ENCODE measurements at places on chromosomes 13 and 19.
A peak's percentile ranks its signal among the peaks of the same experiment; 100 is the strongest.

DNA sequence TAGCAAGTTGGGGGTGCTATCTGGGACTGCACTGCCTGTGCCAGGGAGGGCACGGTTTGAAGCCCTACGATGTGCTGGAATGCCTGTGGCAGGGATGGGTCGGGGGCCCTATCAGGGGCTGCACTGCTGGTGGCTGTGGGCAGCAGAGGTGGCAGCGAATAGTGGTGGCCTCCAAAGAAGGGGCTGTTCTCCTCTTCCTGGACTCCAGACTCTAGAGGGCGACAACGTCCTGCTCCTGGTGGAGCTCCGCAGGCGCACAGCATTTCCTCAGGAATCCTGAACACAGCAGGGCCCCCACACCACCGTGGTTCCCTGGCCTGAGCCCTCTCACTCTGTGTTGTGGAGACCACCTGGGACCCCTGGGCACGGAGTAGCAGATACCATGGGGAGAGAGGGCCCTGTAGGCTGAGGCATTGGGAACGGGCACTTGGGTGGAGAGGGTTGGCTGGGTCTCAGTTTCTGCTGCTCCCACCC is 145.6 kb downstream of the TNFRSF19 start:
- H3K27me3 ChIP-seq = no peaks in the 10 kb centered on the region
- no peak overlapping the region for H3K4me3 ChIP-seq
- no peaks in the 10 kb centered on the region for H3K36me3 ChIP-seq
- DNase-seq = no peak
- no peak overlapping the region for H3K27ac ChIP-seq
- H3K4me1 ChIP-seq = peaks cover 8% of the 10 kb centered on the region

DNA sequence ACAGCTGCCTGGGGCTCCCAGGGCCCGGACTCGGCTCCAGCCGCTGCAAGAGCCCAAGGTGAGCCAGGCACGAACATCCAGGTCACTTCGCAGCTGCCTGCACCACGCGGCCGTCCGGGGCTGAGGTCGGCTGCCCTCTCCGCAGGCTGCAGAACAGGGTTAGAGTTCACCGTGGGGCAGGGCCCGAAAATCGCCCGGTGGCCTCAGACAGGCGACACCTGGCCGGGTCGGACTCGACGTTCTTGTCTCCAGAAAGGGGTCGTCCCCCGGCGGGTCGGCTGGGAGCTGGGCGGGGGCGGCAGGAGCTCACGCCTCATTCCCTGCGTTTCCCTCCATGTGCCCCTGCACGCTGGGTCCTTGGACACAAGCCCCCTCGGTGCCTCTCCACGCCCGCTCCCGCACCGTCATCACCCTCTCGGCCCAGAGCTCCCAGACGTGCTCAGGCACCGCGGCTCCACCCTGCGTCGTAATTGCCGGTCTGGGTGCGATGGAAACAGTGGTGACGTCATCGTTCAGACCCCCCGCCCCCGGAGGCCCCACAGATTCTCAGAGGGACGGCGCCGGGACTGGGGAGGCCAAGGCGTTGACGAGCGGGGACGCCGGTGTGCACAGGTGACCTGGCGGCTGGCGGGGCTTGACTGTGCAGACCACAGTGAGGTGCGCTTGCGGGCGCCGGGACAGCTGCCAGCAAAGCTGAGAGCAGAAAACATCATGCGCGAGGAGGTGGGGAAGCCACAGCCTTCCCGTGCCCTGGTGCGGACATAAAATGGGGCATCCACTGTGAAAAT is 4.0 kb upstream of the GRIN3B start:
- peak; percentile 59 for DNase-seq
- H3K27me3 ChIP-seq = peaks cover 27% of the 10 kb centered on the region
- H3K36me3 ChIP-seq = peaks cover 20% of the 10 kb centered on the region
- H3K27ac ChIP-seq = no peak overlapping the region
- peak overlapping the region; percentile 46 for H3K4me3 ChIP-seq
- H3K4me1 ChIP-seq = peaks cover 28% of the 10 kb centered on the region

DNA sequence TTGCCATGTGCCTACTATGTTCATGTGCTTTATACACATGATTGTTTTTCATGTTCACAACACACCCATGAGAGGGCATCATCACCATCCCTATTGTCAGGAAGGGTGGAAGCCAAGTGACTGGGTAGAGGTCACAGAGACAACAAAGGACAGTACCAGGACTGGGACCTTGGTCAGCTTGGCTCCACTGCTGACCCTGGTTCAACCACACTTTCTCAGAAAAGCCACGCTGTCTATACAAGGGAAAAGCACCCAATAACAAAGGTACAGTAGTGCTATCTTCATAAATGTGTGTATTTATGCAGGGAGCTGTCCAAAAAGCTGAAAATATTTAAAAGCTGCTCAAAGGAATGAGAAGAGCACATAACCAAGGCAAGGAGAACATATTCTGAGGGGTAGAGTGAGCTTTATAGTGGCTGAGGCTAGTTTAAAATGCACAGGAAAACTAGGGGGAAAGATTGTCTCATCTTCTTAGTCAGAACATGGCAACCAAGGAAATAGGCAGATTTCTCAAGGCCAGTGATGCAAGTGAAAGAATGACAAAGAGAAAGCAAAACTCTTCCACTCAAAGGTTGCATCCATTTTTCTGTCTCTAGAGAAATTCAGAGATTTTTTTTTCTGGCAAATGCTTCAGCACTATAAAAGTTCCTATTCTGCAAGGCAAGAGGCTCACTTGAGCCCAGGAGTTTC is 415.0 kb downstream of the FOXO1 start:
- no peak for DNase-seq
- H3K4me1 ChIP-seq = peaks cover 4% of the 10 kb centered on the region
- H3K4me3 ChIP-seq = no peak overlapping the region
- no peaks in the 10 kb centered on the region for H3K27me3 ChIP-seq
- H3K36me3 ChIP-seq = no peaks in the 10 kb centered on the region
- H3K27ac ChIP-seq = no peak overlapping the region

DNA sequence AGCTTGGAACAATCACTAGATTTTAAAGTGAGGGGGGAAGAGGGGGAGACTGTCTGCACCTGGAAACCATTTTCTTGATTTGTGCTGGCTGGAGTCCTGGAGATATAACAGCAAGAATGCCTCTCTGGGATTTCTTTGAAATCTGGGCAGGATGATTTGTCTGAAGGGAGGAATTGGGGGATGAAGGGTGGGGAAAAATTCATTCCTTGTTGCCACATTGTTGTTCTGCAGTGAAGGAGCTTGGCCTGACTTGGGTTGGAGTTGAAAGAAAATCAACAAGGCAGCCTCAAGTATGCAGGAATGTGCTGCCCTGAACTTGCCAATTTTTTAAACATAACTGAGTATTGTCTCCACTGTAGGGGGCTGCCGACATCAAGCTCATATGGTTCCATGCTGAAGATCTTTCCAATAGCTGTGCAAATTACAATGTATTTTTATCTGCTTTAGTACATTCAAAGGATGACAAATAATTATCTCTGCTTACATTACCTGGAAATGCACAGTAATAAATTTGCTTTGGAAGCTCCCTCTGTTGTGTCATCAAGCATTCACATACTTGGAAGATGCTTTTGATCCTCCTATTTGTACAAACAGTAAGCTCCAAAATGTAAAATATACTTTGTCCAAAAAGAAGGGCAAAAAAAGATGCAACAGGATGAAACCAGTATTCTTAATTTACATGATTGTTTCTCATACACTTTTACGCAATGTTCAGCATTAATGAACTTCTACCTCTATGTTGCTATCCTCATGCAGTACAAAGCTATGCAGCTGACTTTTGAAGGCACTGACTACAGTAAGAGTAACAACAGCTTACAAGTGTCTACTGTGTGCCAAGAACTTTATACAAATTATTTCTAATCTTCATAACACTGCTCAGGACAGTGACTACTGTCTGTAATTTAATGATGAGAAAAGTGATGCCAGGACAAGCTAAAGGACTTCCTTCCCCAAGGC is 627.9 kb upstream of the KLF12 start:
- H3K27me3 ChIP-seq = no peaks in the 10 kb centered on the region
- DNase-seq = no peak
- H3K4me3 ChIP-seq = no peak overlapping the region
- H3K27ac ChIP-seq = no peak overlapping the region
- no peaks in the 10 kb centered on the region for H3K36me3 ChIP-seq

GRCh38 chr13:58329746-58330145 is 698.2 kb downstream of the PCDH17 start:
- no peak for DNase-seq
- H3K4me3 ChIP-seq = no peak overlapping the region
- H3K27me3 ChIP-seq = no peaks in the 10 kb centered on the region
- H3K4me1 ChIP-seq = no peaks in the 10 kb centered on the region
- no peak overlapping the region for H3K27ac ChIP-seq
- no peaks in the 10 kb centered on the region for H3K36me3 ChIP-seq

- H3K4me1 ChIP-seq = peaks cover 34% of the 10 kb centered on the region
- no peak overlapping the region for H3K4me3 ChIP-seq
- H3K27ac ChIP-seq = no peak overlapping the region
- H3K36me3 ChIP-seq = no peaks in the 10 kb centered on the region
- peak; percentile 82 for DNase-seq
These were observed 2.6 kb upstream of the CACNG7 start for GRCh38 chr19:53906211-53907192.

DNA sequence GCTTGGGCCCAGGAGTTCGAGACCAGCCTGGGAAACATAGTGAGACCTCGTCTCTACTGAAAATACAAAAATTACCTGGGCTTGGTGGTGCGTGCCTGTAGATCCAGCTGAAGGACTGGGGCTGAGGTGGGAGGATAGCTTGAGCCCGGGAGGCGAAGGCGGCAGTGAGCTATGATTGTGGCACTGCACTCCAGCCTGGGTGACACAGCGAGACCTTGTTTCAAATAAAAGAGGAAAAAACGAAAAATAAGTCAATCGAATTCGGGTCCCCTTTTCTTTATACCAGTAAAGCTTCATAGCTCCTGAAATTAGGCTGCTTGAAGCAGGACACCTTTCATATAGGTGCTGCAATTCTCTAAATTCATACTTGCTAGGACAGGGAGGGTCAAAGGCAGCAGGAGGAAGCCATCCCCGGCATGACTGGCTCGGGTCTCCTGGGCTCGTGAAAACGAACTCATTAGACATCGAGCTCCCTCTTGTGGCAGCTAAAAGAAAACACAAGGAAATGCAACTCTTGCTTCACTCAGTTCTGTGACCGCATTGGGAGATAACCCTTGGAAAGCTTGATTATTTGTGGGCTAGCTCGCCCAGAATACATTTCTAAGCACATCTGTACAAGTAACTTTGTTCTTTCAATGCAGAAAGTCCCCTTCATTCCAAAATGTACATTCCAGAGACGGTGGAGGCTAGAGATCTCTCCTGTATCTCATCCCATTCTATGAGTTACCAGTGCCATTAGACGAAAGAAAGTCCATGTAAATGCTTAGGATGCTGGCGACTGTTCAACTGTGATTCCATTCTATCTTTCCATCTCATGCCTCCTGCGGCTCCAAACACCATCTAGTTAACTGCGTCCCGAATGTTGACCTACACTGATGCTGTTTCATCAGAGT is 16.8 kb downstream of the FPR2 start:
- H3K27me3 ChIP-seq = peaks cover 9% of the 10 kb centered on the region
- H3K36me3 ChIP-seq = no peaks in the 10 kb centered on the region
- no peaks in the 10 kb centered on the region for H3K4me1 ChIP-seq
- no peak overlapping the region for H3K27ac ChIP-seq
- H3K4me3 ChIP-seq = no peak overlapping the region

DNA sequence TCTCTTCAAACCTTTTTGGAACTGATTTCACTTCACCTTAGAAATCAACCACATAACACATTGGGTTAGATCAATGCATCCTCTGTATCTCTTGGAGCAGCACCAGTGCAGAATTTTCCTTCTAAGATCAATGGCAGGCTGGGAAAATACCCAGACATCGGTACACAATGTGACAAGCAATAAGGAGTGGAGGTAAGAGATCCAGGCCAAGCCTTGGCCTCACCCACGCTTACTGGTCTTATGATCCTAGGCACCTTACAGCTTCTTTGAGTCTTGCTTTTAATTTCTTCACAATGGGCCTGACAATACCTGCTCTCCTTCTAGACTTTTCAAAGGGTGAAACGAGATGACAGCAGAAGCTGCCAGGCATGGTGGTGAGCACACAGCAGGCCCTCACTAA is 232.0 kb downstream of the LACC1 start:
- H3K27ac ChIP-seq = no peak overlapping the region
- H3K27me3 ChIP-seq = no peaks in the 10 kb centered on the region
- no peak for DNase-seq
- H3K4me1 ChIP-seq = peaks cover 2% of the 10 kb centered on the region
- H3K36me3 ChIP-seq = no peaks in the 10 kb centered on the region

GRCh38 chr13:29677627-29678026 is 82.1 kb upstream of the SLC7A1 start:
- H3K4me1 ChIP-seq = no peaks in the 10 kb centered on the region
- H3K36me3 ChIP-seq = no peaks in the 10 kb centered on the region
- peaks cover 2% of the 10 kb centered on the region for H3K27me3 ChIP-seq
- DNase-seq = no peak

- H3K27ac ChIP-seq = no peak overlapping the region
- no peak overlapping the region for H3K4me3 ChIP-seq
- H3K36me3 ChIP-seq = no peaks in the 10 kb centered on the region
- H3K4me1 ChIP-seq = no peaks in the 10 kb centered on the region
- no peak for DNase-seq
These were observed 291.5 kb downstream of the ZNF536 start for GRCh38 chr19:30663611-30664174.

GRCh38 chr13:82196087-82196486 is 1686.2 kb downstream of the SLITRK1 start:
- no peak overlapping the region for H3K27ac ChIP-seq
- H3K27me3 ChIP-seq = no peaks in the 10 kb centered on the region
- H3K4me3 ChIP-seq = no peak overlapping the region
- H3K36me3 ChIP-seq = no peaks in the 10 kb centered on the region

DNA sequence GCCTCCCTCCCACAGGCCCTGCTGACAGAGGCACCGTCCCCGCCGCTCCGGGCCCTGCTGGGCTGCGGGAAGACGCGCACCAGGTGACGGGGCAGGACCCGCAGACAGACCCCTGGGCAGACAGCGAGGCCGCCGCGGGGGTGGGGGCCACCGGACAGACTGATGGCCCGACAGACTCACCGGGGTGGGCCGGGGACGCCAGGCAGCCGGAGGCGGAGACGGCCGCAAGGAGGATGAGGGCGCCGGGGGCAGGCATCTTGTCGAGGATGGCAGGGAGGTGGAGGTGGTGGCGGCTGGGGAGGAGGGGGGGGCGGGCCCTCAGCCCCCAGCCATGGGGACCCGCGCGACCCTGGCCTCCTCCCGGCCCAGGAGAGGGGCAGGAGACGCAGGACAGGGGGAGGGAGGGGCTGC is 309 bp downstream of the LMTK3 start:
- DNase-seq = no peak
- no peak overlapping the region for H3K27ac ChIP-seq
- H3K4me1 ChIP-seq = peaks cover 42% of the 10 kb centered on the region
- no peaks in the 10 kb centered on the region for H3K27me3 ChIP-seq
- H3K4me3 ChIP-seq = peak overlapping the region; percentile 55
- H3K36me3 ChIP-seq = peaks cover 11% of the 10 kb centered on the region

DNA sequence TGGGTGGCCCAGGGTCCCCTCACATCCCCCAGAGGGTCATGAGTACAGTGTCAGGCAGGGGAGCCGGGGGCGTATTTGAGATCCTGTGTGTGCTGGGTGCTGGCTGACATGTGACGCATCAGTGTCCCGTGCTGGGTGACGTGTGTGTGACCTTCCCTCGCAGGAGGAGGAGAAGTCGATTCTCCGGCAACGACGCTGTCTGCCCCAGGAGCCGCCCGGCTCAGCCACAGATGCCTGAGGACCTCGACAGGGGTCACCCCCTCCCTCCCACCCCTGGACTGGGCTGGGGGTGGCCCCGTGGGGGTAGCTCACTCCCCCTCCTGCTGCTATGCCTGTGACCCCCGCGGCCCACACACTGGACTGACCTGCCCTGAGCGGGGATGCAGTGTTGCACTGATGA is 25.8 kb downstream of the PNPLA6 start:
- H3K4me3 ChIP-seq = no peak overlapping the region
- no peak overlapping the region for H3K27ac ChIP-seq
- no peaks in the 10 kb centered on the region for H3K27me3 ChIP-seq
- no peak for DNase-seq

GRCh38 chr13:22618002-22618401 is 562.8 kb upstream of the SGCG start:
- no peak overlapping the region for H3K27ac ChIP-seq
